Stimulated activated CD4-positive, alpha-beta T cell treated with anti-CD3 and anti-CD28 coated beads, Interleukin-1b, Interleukin-23, amount 100 ng/mL, for 1 hour (primary cell): ENCODE measurements at places on chromosomes 11 and 22.

DNA sequence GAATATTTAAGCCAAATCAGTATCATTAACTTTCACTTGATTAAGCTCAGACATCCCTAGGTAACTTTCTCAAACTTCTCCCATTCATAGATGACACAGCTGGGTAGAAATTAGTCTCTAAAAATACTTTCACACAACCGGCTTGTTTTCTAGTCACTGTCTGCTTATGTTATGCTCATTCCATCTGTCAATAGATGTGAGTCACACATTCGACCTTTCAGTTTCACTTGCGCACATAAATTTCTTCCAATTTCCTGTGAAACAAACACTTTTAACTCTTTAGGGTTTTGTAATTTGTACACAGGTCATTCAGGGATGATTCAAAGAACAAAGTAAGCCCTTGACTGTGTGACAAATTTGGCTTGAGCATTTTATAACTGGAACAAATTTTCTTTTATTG, 723.0 kb downstream of the KCNA4 start:
- no peak for DNase-seq

DNA sequence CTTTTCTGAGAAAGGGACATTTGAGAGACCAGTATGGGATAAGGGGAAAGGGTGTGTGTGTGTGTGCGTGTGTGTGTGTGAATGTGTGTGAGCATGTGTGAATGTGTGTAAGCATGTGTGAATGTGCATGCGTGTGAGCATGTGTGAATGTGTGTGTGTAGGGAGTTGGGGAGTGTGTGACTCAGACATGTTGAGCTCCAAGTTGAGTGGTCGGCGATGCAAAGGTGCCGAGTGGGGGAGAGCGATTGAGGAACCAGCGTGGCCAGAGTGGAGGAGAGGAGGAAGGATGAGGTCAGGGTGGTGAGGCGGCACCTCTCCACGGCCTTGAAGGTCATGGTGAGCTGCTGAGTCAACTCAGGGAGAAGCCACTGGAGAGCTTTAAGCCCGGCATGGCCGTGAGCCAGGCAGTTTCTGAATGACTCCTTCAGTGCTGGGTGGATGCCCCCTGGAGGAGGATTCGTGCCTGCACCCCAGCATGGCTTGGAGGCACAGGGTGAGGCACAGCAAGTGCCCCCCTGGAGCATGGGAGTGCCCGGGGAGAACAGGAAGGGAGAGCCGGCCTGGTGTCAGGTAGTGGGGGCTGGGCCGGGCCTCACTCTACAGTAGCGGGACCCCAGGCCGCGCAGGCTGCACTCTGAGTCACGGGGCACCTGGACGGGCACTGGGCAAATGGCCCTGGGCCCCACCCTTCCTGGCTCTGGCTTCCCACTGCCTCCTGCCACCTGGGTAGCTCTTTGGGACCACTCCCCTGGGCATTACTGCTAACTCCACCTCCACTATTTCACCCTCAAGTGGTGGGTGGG, 8.2 kb upstream of the CCDC88B start:
- DNase-seq = peak; percentile 40

GRCh38 chr22:37418627-37419369, 8.5 kb downstream of the ELFN2 start:
- no peak for DNase-seq

GRCh38 chr22:37358917-37359316, 68.4 kb downstream of the ELFN2 start:
- no peak for DNase-seq

- DNase-seq = no peak
Measured at GRCh38 chr11:33182246-33182878, 21.1 kb upstream of the CSTF3 start.

DNA sequence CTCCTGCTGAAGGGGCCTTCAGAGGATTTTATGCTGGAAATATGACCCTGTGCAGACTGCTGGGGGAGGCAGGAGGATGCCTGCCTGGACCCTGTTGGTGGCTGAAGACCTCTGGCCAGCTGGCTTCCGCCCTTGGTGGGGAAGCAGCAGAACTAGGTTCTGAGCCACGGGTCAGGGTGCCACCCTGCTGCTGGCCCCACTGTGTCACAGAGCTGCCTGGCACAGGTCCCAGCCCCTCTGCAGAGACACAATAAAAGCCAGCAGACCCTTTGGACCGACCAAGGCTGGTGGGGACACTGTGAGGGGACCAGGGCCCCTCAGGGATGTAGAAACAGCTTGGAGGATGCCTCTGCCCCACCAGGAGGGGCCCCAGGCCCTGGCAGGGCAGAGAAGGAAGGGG, 6.9 kb upstream of the SREBF2 start:
- DNase-seq = no peak

DNA sequence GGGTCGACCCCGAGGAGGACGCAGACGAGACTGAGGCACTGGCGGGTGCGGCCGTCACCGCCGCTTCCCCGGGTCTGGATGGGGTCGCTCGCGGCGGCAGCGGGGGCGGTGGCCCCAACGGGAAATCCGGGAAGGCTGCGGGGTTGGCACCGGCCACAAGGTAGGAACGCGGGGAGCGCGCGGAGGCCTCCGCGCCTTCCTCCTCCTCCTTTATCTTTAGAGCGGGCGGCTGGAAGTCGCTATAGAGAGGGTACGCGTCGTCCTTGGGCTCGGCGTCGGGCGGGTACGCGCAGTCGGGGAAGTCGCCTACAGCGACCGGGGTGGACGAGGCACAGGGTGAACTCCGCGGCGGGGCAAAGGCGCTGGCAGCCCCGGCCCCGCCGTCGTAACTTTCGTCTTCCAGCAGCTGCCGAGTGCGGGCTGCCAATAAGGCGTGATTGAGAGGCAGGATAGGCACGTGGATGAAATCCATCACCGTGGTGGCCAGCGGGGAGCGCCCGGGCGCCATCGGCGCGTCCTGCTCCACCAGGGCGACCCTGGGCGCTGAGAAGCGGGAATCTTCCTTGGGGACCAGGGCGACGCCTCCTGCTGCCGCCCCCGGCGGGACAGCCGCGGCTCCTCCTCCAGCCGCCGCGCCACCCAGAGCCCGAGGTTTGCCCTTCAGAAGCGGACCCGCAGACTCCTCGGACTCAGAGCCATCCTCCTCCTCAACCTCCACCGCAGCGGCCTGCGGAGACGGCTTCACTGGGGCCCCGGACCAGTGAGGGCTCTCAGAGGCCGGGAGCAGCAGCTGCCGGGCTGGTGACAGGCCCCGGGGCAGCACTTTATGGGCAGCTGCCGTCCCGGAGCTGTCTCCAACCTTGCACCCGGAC, 1.7 kb downstream of the PGR start:
- no peak for DNase-seq

- no peak for DNase-seq
Measured at GRCh38 chr11:1642288-1643145, 12.9 kb downstream of the KRTAP5-5 start.

- no peak for DNase-seq
Measured at GRCh38 chr22:23498811-23499798, 81.0 kb downstream of the IGLL1 start.

DNA sequence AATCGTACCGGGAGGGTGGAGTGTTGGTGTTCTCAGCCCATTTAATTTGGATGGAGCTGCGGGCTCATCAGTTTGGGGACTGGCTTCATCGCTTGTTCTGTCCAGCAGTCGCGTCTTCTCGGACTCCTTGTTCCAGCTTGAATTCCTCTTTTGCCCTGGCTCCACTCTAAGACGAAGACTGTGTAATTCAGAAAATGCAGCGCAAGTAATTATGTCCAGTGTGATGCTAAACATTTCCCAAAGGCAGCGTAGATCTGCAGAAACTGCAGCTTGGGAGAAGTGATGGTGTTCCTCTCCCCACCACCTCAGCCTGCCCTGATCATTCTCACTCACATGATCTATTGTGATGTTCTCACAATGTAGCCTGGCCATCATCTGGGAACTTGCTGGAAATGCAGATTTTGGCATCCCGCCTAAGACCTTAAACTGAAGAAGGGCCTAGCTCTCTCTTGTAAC, 666 bp downstream of the SLC25A18 start:
- DNase-seq = no peak

- DNase-seq = no peak
Measured at GRCh38 chr11:46238078-46238966, 39.1 kb upstream of the CREB3L1 start.
